HEK293T (cell line): ENCODE measurements at places on chromosomes 4 and X.

GRCh38 chrX:31436424-31436823 lies 364.6 kb upstream of the FTHL17 start:
- no peak for DNase-seq

- no peak for DNase-seq
Measured at GRCh38 chrX:72046447-72046846, 85.3 kb downstream of the RTL5 start.

- no peak for DNase-seq
Measured at GRCh38 chrX:23784470-23785331, 1.7 kb downstream of the SAT1 start.

DNA sequence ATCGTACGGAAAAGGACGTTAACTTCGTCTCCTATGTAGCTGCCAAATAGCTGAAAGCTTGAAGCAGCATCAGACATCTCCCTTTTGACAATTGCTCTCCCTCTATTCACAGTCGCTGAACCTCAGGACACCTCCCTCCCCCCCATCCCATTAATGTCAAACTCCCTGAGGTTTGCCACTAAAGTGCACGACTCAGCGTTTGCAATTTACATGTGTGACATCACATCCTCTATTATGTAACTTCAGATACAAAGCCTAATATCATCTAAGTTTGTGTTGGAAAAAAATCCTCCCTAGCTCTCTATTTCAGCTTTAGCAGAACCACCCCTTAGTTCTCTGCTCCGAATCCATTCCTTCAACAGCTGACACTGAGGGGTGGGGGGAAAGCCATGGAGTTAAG lies 5.5 kb upstream of the NR3C2 start:
- DNase-seq = no peak

- peak; percentile 35 for DNase-seq
Measured at GRCh38 chr4:186587416-186588018, 32.1 kb upstream of the MTNR1A start.

DNA sequence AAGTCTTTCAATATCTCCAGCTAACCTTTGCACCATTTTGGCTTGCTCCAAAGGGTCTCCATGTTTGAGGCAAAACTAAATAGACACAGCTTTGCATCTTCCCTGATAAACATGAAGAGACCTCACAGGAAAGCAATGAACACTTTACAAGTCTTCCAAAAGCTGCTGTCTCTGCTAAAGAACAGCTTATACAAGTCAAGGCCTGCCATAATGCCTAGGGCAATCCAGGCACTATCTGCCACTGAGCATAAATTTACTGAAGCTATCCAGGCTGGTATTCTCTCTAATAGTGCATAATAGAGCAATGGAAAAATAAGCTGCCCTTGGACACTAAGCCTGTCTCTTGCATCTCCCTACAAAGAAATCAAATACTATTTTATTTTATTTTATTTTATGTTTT lies 60.1 kb upstream of the S100G start:
- no peak for DNase-seq

GRCh38 chr4:147532896-147533295 lies 52.0 kb downstream of the EDNRA start:
- DNase-seq = no peak

DNA sequence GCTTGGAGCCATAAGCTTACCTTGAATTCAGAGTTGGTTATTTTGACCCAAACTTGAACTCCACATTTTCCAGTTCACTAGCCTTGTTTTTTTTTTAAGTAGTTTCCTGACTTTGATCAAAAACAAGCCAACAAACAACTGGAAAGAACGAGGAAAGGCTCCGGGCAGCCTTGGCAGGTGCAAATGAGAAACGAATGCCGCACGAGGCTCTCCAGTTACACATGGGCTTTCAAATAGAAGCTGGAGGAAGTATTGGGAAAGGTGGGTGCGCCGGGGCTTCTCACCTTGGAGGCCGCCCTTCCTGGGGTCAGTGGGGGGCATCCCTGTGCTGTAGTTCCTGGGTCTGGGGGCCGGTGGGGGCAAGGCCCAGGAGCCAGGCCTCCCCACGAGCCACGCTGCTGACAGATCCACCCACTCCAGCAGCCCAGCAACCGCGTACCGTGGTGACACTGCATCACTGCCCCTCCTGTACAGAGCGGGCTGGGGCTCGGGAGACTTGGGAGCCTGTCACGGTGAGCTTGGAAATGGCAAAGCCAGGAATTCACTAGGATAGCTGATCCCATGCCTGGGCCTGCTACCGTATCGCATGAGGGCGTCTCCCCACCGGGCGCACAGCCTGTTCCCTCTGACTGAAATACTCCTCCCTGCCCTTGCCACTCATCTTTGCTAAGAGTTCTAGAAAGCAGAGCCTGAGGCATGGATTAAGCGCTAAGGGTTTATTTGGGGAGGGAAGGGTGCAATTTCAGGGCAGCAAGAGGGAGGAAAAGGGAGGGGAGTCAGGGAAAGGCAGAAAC lies 50.9 kb upstream of the ADRA2C start:
- no peak for DNase-seq

GRCh38 chr4:27594922-27595321 lies 734.3 kb downstream of the STIM2 start:
- no peak for DNase-seq

- no peak for DNase-seq
Measured at GRCh38 chr4:168098248-168098717, 5.9 kb downstream of the ANXA10 start.
